ENCODE measurements at places on chromosomes 6 and 20.

- DNase-seq: no peak
Observed at GRCh38 chr6:36422714-36423100, 19.9 kb downstream of the PXT1 start.

- DNase-seq: no peak
Observed at GRCh38 chr6:107735906-107736635, 88.0 kb downstream of the SCML4 start.

DNA sequence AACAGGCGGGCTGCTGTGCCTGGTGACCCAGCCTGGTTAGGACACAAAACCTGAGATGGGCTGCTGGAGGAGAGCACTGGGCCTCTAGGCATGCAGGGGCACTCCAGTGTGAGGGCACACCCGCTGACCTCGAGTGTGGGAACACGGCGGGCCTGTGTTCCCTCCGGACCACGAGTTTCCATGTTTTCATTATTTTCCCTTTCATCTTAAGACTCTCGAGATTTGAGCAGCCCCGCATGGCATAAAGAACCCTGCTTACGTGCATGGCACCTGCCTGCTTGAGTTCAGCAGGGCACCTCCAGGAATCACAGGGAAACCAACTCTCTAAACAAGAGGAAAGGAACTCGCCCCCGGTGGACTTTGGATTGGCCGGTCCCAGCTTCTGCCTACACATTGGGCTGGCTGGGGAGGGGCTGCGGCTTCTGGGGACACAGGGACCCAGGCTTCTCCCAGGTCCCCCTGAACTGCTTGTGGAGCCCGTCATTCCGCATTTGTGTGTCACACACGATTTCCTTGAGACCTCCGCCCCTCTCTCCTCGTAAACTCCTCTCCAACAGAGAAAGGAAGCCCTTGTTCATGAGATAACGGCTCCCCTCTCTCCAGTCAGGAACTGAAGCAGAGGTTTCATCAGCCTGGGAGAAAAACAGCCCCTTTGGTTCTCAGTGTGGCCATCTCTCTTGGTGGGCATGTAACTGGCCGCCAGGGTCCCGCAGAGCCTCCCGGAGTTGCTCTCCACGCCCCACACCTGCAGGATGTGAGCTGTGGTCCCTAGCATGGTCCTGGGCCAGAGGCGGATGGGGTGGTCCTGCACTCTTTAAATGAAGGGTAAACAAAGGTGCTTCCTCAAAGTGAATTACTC is 181.8 kb downstream of the TTLL2 start:
- DNase-seq: no peak

GRCh38 chr6:40887079-40887791 is 151.8 kb downstream of the UNC5CL start:
- DNase-seq: no peak
